RWPE2 (cell line): ENCODE measurements at places on chromosomes 6 and 20.

DNA sequence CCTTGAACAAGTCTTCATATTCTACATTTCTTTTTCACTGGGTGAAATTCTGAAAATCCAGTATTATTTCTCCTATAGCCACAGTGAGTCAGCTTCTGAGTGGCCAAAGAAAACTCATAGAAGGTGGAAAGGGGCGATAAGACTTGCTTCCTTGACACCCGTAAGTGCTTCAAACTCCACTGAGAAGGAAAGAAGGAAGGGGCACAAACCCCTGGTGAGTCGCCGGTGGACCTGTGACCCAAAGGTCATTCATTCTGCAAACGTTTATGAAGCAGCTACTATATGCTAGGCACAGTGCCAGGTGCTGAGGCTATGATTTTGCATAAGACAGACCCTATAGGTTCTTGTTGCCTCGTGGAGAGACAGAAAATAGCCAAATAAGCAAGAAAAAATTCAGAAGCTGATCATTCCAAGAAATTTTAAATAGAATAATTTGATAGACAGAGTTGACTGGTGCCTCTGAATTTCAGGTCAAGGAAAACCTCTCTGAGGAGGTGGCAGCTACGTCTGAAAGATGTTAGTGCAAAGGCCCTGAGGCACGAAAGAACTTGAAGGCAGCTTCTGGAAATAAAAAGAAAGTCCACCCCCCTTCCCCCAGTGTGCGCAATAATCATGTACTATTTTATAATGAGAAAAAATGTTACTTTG, 118.2 kb downstream of the CD24 start:
- no peaks in the 10 kb centered on the region for H3K36me3 ChIP-seq
- no peaks in the 10 kb centered on the region for H3K27me3 ChIP-seq
- no peak for DNase-seq
- H3K4me1 ChIP-seq: peaks cover 13% of the 10 kb centered on the region

DNA sequence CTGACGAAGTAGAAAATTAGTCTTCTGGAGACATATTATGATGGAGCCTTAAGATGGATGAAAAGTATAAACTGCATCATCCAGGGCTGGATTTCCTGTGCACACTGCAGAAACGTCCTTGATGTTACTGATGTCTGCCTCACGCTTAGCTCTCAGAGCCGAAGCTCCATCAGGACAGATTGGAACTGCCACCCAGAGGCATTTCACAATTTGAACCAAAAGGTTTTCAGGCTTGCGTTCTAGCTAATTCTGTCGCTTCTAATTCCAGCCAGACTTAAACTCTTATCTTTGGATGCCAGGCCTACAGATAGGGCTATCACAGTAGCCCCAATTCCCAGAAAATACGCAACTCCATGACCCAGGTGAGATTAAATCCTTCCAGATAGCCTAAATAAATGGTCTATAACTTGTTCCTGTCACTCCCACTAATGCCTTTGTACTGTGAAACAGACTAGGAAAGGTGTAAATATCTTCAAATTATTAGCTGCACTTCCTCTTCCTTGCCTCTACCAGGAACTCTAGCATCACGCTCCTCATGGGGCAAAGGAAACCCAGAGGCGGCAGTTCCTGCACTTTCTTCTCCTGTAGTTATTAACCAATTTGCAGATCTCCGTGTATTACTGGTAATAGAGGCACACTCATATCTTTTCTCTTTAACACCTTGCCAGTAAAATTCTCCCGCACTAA, 634.6 kb downstream of the PRKN start:
- no peaks in the 10 kb centered on the region for H3K36me3 ChIP-seq
- no peak overlapping the region for H3K4me3 ChIP-seq
- H3K4me1 ChIP-seq: no peaks in the 10 kb centered on the region
- no peak for DNase-seq

DNA sequence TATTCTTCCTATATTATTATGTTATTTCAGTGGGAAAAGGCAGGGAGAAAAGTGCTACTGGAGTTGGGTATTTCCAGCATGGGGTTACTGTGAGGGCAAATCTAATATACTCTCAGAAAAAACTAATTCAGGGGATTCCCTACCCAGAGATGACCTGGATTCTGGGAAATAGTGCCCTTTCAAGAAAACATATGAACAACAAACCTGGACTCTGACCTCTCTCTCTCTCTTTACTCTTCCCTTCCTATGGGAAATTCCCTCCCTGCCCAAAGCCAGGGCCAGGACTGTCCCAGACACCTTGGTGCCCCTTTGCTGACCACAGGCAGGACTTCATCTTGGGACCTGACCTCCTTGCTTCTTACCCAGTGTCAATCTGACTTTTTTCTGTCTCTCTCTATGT, 1.6 kb upstream of the UBD start:
- no peak for DNase-seq
- no peak overlapping the region for H3K27ac ChIP-seq
- H3K27me3 ChIP-seq: peaks cover 42% of the 10 kb centered on the region
- no peaks in the 10 kb centered on the region for H3K36me3 ChIP-seq
- H3K4me3 ChIP-seq: no peak overlapping the region

DNA sequence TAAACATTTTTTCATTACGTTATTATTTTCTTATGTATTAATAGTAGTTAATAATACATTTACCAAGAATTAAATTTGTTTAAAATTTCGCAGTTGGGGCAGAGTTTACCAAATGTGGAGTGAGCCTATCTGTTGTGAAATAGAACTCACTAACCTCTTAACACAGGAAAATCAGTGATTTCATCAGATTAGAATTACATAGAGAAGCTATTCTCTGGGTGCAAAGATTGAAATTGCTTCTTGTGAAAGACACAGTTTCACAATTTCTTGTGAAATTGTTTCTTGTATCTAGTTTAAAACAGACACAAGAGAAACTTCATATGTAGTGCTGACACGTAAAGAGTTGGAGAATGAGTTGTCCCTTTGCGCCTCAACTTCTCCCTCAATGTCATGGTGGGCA, 69.4 kb upstream of the PRL start:
- no peak overlapping the region for H3K27ac ChIP-seq
- no peaks in the 10 kb centered on the region for H3K27me3 ChIP-seq
- DNase-seq: no peak
- no peak overlapping the region for H3K4me3 ChIP-seq
- peaks cover 39% of the 10 kb centered on the region for H3K4me1 ChIP-seq

- H3K4me3 ChIP-seq: no peak overlapping the region
- no peaks in the 10 kb centered on the region for H3K36me3 ChIP-seq
- no peaks in the 10 kb centered on the region for H3K27me3 ChIP-seq
- no peak overlapping the region for H3K27ac ChIP-seq
- peaks cover 6% of the 10 kb centered on the region for H3K4me1 ChIP-seq
Measured at GRCh38 chr20:23880417-23880816, 869 bp upstream of the CST5 start.
